ENCODE measurements at places on chromosomes 3 and 15. TPM values are rescaled to one million over a fixed set of nuclear protein-coding genes. Genes with fewer than 3 reads are reported as not detected.

DNA sequence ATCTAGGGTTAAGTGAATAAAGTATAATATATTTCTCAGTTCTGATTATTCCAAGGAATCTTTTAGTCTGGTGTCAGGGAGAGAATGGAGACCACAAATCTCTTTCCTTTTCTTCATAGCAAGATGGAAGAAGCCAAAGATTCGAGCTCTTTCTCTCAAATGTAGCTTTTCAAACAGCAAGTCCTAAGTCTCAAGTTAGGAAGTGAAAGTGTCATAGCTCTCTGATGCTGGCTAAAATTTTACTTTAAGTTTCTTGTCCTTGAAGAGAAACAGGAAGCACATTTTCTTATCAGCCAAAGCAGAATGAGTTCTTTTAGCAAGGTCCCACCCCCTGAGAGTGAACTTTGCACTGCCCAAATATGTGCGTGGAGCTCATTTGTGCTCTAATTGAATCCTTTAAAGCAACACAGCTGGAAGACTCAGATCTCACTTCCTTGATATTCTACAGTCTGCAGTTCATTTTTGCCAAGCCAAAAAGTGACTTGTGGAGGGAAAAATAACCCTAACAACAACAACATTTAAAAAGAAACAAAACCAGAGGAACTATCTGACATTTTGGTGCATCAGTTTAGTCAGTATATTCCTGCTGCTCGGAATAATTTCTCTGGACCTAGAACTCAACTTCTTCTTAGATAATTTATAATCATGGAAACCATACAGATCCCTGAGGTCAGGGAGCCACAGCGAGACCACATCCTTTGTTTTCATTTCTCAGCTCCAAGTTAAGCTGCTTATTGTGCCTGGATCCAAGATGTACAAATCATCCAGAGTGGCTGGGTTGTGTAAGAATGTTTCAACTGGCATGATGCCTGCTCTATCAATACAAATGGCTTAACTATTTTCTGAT, 238.7 kb upstream of the P2RY1 start:
- peak; percentile 89 for DNase-seq

- DNase-seq = peak; percentile 55
These were observed 267.5 kb upstream of the CHRM5 start for GRCh38 chr15:33700695-33701303.

GRCh38 chr15:42891569-42891968, 29.0 kb downstream of the TTBK2 start:
- DNase-seq = peak; percentile 29

DNA sequence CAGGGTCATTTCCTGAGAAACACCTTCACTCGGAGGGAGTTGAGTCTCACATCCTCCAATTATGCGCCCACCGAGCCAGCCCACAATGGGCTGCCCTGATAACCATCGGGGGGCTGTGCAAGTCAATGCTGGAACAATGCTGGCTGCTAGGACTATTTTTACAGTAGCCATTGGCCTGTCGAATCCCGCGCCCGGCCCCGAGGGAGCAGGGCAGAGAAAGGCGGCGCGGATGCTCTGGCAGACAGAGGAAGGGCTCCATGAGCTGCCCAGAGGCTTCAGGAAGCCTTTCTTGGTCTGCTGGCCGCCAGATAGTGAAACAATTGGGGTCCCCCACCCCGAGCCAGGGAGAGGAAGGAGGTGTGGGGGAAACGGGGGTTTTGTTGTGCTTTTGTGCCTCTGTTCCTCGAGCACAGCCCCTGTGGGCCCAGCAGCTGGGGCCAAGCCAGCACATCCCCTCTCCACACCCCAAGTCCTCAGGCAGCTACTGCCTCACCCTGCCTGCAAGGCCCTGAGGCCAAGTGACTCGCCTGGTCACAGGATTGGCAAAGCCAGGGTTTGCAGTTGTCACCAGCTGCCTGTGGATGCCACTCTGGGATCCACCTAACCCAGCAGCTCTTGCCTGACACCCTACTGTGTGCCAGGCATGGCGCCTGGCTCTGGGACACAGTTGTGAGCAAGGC, 39.0 kb downstream of the SLC6A6 start:
- DNase-seq = no peak

- peak; percentile 17 for DNase-seq
These were observed 152.7 kb downstream of the CD47 start for GRCh38 chr3:107938143-107938542.

- no peak for DNase-seq
These were observed 39.0 kb downstream of the RGMA start for GRCh38 chr15:93049914-93050578.

- no peak for DNase-seq
These were observed 34.5 kb upstream of the STIMATE start for GRCh38 chr3:52931889-52932288.

- DNase-seq = no peak
These were observed 48.3 kb downstream of the GREM1 start for GRCh38 chr15:32766101-32766500.

GRCh38 chr3:43867436-43868072, 176.8 kb downstream of the ABHD5 start:
- DNase-seq = peak; percentile 36

- DNase-seq = peak; percentile 98
These were observed 25.4 kb downstream of the ADPGK start for GRCh38 chr15:72758182-72758581.

GRCh38 chr3:28290863-28291300, 49.5 kb downstream of the CMC1 start:
- no peak for DNase-seq

DNA sequence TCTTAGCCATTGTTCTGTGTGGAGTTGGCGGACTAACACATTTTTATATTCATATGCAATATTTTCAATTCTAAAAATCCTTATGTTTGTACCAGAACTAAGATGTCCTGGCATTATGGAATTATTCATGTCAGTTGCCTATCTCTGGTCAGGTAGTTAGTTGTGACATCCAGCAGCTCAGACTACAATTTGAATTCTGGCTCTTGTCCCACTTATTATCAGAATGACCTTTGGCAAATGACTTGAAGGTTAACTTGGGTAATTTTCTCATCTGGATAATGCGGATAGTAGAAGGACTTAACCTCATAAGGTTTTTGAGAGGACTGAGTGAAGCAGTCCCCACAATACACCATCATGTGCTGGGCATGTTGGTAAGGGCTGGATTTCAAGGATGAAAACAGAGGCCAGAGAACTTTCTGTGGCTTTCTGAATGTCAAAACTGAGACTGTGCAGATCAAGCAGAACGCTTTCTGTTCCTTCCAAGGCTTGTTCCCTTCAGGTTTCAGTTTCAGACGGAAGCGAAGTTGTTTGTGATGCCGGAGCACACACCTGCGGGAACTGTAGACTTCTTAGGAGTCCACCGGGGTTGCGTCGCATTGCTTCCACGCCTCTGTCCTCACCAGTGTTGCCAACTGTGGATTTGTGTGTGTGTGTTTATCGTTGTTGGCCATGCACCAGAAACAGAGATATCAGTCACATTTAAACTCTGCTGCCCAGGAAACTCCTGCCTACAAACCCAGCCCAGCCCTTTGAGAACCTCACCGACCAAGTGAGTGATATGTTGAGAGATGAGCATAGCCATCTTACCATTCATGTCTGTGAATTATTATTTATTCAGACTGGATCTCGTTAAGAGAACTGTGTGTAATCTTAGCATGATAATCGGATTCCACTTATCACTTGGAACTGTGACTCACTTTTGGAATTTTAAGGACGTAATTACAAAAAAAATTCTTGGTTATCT, 76.0 kb downstream of the PTPRG start:
- DNase-seq = peak; percentile 55

GRCh38 chr3:172711454-172711795, 558 bp upstream of the NCEH1 start:
- no peak for DNase-seq

DNA sequence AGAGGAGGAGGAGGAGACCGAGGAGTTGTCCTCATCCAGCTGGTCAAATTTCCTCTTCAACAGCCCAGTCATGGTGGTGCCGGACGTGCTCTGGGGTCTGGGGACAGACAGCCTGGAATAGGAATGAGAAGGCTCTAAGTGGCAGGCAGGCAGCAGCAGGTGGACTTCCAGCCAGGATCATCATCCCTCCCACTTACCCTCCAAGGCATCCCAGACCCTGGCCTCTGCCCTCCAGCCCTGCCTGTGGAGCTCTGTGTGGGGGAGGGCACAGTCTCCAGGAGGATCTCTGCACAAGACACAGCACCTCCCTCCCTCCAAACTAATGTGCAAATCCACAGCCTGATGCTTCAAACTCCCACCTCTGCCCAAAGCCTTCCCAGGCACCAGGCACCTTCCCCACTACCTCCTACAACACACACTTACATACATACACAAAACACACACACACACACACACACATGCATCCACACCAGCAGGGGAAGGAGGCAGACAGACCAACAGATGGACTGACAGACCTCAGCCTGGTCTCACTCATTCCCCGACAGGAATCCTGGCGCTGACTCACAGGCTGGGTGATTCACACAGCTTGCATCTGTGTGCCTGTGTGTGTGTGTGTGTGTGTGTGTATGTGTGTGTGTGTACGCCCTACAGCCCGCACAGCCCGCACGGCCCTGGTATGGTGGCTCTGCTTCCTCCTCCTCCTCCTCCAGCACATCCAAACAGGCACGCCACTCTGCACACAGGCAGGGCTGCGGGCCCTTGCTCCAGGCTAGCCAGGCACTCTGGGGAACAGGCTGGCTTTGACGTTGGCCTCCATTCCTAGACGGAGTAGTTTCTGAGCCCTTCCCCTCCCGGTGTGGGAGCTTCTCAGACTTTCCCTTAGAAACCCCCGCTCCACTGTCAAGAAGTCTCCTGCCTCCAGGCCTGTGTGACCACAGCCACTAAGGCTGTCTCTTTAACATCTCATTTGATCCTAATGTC, 6.5 kb downstream of the CSRNP1 start:
- DNase-seq = peak; percentile 98

GRCh38 chr3:143160437-143160836, 40.9 kb downstream of the CHST2 start:
- DNase-seq = no peak

- no peak for DNase-seq
These were observed 50.0 kb upstream of the ARHGEF26 start for GRCh38 chr3:154071146-154071545.

DNA sequence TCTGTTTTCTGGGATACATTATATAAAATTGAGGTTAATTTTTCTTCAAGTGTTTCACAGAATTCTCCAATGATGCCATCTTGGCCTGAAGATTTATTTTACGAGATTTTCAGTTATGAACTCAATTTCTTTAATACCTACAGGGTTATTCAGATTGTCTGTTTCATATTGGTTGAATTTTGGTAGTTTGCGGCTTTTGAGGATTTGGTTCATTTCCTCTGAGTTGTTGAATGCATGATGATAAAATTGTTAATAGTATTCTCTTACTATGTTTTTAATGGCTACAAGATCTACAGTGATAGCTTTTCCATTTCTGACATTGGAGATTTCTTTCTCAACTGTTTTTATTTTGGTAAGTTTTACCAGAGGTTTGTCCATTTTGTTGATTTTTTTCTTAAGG, 63.9 kb upstream of the PTPRG start:
- DNase-seq = no peak

- DNase-seq = no peak
These were observed 50.0 kb downstream of the TNIK start for GRCh38 chr3:171410186-171410585.

The B3GNT5 gene
- 15.1 TPM for total RNA-seq

The RPL15 gene
- 1,629 TPM for total RNA-seq

The ATRIP gene
- total RNA-seq = 6.2 TPM

The PDE12 gene
- total RNA-seq = 15.3 TPM

The LSAMP gene
- total RNA-seq = 16.0 TPM

The CYP8B1 gene
- not detected for total RNA-seq

The GABPB1 gene
- 33.5 TPM for total RNA-seq

Measured in astrocyte (in vitro differentiated cells and primary cell).